ENCODE measurements at places on chromosomes 3 and 15. TPM values are rescaled to one million over a fixed set of nuclear protein-coding genes. Genes with fewer than 3 reads are reported as not detected.

- peak; percentile 15 for DNase-seq
Observed at GRCh38 chr3:184443364-184443763, 63.5 kb downstream of the CHRD start.

DNA sequence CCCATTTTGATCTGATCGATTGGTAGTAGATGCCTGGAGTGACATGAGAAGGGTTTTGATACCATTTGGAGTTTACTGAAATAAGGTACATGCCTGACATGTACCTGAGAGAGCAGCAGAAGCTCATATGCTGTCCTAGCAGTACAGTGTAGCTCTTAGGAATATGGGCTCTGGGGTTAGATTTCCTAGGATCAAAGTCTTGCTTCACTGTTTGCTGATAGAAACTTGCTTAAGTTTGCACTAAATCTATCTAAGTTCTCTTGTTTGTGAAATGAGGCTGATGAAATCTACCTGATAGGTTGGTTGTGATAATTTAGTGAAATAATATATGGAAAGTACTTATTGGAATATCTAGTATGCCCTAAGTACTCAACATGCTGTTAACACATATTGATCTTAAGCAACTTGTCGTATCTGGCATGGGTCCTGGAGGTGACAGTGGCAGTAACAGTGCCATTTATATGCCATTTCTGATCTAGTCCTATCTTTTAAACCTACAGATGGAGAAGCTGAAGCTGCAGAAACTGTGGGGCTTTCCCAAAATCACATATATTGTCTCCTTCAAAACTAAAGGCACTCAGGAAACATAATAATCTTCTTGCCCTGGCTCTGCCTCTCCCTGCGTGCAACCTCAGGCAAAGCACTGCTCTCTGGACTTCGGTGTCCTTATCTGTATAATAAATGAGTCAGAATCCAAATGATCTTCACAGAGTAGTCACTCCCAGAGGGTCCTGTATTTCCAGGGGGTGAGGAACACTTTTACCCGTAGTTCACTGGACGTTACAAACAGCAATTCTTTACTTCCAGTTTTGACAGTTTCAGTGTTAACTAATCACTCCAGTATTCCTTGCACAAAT is 223.6 kb upstream of the SETMAR start:
- no peak for DNase-seq

- DNase-seq = peak; percentile 36
Observed at GRCh38 chr15:59632714-59633113, 21.1 kb downstream of the GCNT3 start.

The RETNLB gene
- not detected for total RNA-seq

The COL7A1 gene
- total RNA-seq = 44.2 TPM

DNA sequence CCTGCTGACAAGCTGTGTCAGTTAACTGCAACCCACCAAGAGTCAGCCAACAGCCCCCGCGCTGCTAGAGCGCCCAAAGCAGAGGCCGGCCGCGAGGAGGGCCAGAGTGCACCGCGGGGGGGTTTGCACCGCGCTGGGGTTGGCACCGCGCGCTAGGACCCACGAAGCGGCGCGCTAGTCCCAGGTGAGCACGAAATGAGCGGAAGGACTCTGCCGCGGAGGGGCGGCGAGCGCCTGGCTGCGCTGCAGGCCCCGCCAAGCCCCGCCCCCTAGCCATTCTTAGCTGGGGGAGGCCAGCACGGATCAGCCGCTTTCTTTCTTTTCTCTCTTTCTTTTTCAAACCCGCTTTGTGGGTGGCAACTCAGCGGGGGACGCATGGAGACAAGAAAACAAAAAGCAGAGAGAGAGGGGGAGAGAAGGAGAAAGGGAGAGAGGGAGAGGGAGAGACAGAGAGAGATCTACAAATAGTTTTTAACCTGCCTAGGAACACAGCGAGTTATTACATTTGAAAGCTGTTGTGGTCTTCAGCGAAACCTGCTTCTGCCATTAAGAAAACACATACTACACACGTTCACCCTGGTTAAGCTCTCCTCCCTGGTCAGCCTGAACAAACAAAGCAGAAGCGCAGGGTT is 6.9 kb upstream of the FOXB1 start:
- no peak for DNase-seq

DNA sequence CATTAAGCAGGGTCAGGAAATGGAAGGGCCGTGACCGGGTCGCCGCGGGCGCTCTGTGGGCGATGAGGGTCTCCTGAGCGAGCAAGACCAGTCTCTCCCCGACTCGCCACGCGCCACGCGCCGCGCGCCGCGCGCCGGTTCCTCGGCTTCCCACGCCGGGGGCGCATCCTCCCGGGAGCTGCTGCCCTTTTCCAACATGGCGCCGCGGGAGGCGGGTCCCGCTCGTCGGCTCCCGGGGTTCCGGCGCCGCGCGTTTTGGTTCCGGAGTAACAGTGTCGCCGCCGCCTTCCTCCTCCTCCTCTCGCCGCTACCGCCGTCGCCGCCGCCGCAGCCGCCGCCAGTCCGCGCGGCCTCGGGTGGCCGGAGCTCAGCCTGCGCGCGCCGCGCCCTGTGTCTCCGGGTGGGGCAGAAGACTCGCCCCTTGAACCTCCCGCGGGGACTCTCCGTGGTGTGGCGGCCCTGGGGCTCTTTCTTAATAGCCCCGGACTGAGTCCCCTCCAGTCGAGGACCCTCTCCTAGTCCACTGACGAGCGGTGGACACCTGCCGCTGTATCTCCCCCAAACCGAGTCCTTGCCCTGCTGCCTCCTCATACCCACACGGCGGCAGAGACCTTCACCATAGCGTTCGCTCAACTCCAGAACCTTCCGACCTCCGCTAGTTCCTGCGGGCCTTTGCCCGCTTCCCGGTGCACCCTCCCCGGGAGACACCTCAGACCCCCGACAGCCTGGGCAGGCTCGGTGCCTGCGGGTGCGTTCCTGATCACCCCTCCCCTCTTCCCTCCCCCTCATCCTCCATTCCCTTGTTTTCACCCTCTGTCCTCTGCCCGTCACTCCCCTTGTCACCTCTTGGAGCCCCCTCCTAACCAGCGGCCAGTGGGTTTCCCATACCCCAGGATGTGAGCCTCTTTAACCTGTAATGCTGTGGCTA is at the start of gene MAP2K5:
MAP2K5 (plus strand) TSS at position 284 of the 928 bp plus-strand sequence; CDS start at position 917, 633 bp downstream.
- DNase-seq = peak; percentile 77

- no peak for DNase-seq
Observed at GRCh38 chr3:139794469-139795265, 116.9 kb upstream of the NMNAT3 start.

- DNase-seq = no peak
Observed at GRCh38 chr3:190166948-190167347, 46.3 kb upstream of the P3H2 start.

The PLAAT1 gene
- 1.0 TPM for total RNA-seq

The TRIM42 gene
- total RNA-seq = not detected

- DNase-seq = peak; percentile 9
Observed at GRCh38 chr15:82064824-82065223, 19.0 kb upstream of the MEX3B start.

The CHRNA3 gene
- total RNA-seq = not detected

The LIPC gene
- total RNA-seq = not detected

GRCh38 chr15:81723113-81723651 is 322.6 kb downstream of the MEX3B start:
- no peak for DNase-seq

The ALG1L2 gene
- not detected for total RNA-seq

- no peak for DNase-seq
Observed at GRCh38 chr3:98972720-98973119, 71.2 kb upstream of the DCBLD2 start.

DNA sequence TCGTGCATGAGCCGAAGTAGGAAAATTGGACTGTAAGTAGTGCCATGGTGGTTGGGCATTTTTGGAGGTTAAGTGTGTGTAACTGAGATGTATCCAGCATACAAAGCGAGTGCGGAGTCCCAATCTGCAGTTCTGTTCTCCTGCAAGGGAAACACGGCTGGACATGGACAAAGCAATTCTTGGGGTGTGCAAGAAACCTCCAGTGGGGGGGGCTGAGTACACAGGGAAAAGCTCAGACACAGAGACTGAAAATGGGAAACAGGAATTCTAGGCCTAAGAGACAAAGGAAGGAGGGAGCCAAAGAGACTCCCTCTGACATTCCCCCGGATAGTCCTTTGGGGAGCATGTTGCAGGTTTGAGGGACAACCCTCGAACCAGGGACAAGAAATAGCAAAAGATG is 83.2 kb upstream of the PLSCR4 start:
- DNase-seq = peak; percentile 45

- no peak for DNase-seq
Observed at GRCh38 chr3:165835431-165835830, 1.8 kb downstream of the BCHE start.

DNA sequence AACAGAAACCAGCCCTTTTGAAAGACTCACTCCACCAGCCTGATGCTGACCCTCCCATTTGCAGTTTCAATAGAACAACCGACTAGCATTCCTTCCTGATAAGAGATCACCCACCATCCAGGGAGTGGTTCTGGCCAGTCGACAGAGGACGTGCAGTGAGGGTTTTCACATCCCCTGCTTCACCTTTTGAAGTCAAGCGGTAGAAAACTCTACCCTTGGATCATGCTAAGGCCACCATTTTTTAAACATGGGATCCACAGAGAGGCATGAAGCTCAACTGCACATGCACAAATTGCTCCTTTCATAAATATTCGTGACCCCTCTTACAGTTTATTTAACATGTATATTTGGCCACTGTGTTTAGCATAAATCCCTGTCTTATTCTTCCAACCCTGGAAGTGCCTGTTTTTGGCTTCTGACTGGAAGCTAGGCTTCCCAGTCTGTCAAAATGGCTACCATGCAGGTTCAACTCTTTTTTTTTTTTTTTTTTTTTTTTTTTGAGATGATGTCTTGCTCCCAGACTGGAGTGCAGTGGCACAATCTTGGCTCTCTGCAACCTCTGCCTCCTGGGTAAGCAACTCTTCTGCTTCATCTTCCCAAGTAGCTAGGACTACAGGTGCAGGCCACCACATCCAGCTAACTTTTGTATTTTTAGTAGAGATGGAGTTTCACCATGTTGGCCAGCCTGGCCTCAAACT is 1.0 kb upstream of the THUMPD3 start:
- DNase-seq = no peak

- no peak for DNase-seq
Observed at GRCh38 chr3:56969851-56970250, 90.6 kb upstream of the SPATA12 start.

- no peak for DNase-seq
Observed at GRCh38 chr3:56917361-56918110, 115.8 kb upstream of the ARHGEF3 start.

DNA sequence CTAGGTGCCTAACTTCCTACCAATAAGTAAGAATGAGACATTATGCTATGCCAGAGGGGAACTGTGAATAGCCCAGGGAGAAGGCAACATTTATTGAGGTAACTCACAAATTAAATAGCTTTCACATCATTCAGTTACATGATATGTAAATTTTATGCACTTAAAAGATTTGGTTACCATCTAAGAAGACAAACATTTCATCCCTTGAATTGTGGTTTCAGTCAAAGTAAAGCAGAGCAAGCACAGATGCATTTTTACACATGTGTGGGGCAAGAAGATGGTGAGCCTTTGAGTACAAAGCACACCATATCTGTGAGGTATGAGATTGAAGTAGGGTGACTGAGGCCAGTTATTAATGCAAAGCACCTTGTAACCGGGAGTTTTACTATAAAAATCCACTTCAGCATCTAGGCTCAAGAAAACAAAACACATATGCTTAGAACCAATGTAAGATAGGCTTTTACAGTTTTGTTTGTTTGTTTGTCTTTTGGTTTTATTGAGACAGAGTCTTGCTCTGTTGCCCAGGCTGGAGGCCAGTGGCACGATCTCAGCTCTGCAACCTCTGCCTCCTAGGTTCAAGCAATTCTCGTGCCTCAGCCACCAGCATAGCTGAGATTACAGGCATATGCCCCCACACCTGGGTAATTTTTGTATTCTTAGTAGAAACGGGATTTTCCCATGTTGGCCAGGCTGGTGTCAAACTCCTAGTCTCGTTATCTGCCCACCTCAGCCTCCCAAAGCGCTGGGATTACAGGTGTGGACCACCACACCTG is 3.5 kb downstream of the PLSCR2 start:
- no peak for DNase-seq

DNA sequence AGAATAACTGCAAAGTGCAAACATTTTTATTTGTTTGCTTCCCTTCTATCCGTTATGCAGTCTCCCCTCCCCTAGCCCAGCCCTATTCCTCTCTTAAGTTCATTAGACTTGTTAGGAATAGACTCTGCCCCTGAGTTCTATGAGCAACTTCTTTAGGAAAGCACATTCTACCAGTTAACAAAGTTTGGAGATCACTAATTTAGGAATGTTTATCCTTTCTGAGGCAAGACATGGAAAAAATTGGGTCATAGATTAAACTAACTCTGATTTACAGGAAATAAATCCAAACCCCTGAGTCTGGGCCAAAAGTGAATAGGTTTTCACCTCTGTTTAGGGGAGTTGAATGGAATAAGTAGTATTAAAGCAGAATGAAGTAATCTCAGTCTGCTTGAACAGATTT is 34.4 kb downstream of the C3orf80 start:
- no peak for DNase-seq

DNA sequence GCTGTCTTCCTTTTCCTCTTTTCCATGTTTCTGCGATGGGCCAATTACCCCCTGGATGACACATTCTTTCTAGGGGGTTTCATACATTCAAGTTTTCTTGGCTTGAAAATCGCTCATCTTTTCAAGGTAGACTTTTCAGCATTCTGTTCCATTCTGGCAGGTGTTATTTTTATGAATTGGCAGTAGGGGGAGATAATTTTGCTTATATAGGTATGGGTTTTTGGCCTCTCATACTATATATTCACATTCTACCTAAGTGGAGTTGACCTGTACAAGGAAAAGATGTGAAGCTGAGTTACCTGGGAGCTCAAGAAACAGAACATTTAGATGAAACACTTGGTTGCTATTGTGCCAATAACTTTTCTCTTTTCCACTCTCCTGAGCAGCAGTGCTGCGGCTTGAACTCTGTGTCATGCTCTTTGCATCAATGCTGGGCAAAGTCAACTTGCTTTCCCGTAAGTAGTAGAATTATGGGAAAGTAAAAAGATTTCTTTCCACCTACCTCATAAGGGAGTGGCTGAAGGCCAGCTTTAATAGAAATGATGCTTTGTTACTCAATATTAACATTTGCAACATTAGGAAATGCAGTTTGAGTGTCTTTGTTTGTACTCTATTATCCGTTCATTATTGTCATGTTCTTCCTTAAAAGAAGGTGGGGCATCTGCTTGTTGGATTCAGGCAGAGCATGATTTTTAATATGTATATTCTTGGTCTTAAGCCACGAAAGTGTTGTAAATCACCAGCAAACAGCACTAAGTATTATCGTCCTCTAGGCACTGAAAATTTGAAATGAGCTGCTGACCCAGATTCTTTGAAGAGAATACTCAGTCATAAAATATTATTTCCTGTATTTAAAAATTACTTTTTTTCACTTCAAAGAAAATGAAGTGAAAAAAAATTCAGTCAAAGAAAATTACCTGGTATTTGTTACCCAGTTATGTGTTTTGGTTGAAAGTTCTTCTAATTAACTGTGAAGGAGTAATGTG is 27.7 kb upstream of the MFSD1 start:
- DNase-seq = peak; percentile 38

The DUSP7 gene
- 69.1 TPM for total RNA-seq

Measured in MCF 10A (cell line).